Activated CD4-positive, alpha-beta T cell treated with anti-CD3 and anti-CD28 coated beads, Interleukin-2, amount 10 ng/mL, durations not matched to agents 24 days and 14 days (primary cell): ENCODE measurements at places on chromosomes 2 and 18. TPM values are rescaled to one million over a fixed set of nuclear protein-coding genes. Genes with fewer than 3 reads are reported as not detected.

GRCh38 chr2:213959589-213959988 lies 451.3 kb upstream of the VWC2L start:
- no peaks in the 10 kb centered on the region for H3K4me1 ChIP-seq
- no peaks in the 10 kb centered on the region for H3K27me3 ChIP-seq
- no peak for DNase-seq
- H3K27ac ChIP-seq, result no peak overlapping the region
- H3K36me3 ChIP-seq, result no peaks in the 10 kb centered on the region

The ALLC gene
- not detected in 2 replicates for total RNA-seq

GRCh38 chr2:192419786-192420185 lies 225.1 kb upstream of the TMEFF2 start:
- no peak for DNase-seq
- no peak overlapping the region for H3K4me3 ChIP-seq
- no peaks in the 10 kb centered on the region for H3K4me1 ChIP-seq
- H3K36me3 ChIP-seq, result no peaks in the 10 kb centered on the region

GRCh38 chr18:37654034-37654433 lies 88.4 kb upstream of the CELF4 start:
- no peak overlapping the region for H3K4me3 ChIP-seq
- no peaks in the 10 kb centered on the region for H3K27me3 ChIP-seq
- H3K27ac ChIP-seq, result no peak overlapping the region
- no peaks in the 10 kb centered on the region for H3K36me3 ChIP-seq
- H3K4me1 ChIP-seq, result no peaks in the 10 kb centered on the region

DNA sequence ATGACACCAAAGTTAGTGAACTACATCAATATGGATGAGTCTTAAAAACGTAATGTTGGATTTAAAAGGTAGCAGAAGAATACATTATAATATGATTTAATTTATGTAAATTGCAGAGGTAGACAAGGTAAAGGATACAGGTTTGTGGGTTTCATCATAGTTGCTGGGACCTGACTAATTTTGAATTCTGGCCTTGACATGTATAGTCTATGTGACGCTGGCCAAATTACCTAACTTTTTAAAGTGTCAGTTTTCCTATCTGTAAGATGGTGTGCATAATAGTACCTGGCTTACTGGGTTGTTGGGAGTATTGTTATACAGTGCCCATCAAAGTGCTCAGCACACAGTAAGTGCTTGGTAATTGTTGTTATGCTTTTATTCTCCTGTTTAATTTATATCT lies 34.5 kb downstream of the GALNT1 start:
- H3K4me3 ChIP-seq, result no peak overlapping the region
- no peak for DNase-seq
- no peak overlapping the region for H3K27ac ChIP-seq
- H3K36me3 ChIP-seq, result no peaks in the 10 kb centered on the region
- H3K4me1 ChIP-seq, result peaks cover 2% of the 10 kb centered on the region

GRCh38 chr2:145777297-145777696 lies 1257.4 kb upstream of the ZEB2 start:
- H3K27me3 ChIP-seq, result no peaks in the 10 kb centered on the region
- H3K4me1 ChIP-seq, result no peaks in the 10 kb centered on the region
- no peak for DNase-seq

The UNC80 gene
- not detected in 2 replicates for total RNA-seq

DNA sequence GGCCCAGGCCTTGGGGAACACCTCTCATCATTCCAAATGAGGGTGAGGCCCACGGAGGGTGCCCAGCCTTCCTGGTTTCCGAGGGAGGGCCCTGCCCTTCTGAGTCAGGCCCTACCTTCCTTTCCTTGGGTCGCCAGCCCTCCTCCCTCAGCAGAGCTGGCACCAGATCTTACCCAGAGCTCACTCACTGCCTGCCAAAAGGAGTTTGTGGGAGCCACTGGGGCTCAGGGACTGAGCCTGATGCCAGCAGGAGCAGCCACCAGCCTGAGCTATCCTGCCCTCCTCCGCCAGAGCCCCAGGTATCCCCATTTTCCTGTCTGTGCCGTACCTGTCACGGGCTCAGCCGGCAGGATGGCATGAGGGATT lies 64.1 kb downstream of the NRP2 start:
- no peaks in the 10 kb centered on the region for H3K4me1 ChIP-seq
- H3K4me3 ChIP-seq, result no peak overlapping the region
- H3K36me3 ChIP-seq, result peaks cover 12% of the 10 kb centered on the region
- peaks cover 3% of the 10 kb centered on the region for H3K27me3 ChIP-seq

- no peaks in the 10 kb centered on the region for H3K27me3 ChIP-seq
- no peaks in the 10 kb centered on the region for H3K36me3 ChIP-seq
- H3K4me3 ChIP-seq, result no peak overlapping the region
- no peaks in the 10 kb centered on the region for H3K4me1 ChIP-seq
Observed at GRCh38 chr2:33848486-33848885, 249.4 kb upstream of the FAM98A start.

DNA sequence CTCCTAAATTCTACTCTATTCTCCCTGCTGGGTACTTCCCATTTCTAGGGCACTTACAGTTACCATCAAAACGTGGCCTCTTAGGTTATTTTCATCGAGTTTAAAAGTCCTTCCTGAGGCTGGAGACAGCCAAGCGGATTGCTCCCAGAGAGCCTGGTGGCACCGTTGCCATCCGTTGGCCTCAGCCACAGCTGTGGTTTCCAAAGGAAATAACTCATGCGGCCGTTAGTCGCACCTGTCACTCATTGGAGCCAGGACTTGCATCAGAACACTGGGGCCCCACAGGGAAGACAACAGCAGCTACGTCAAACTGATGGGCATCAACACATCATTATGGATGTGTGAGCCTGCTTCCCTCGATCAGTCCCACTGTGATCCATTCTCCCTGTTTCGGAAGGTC lies 453.4 kb downstream of the BCL11A start:
- H3K4me3 ChIP-seq, result no peak overlapping the region
- H3K27ac ChIP-seq, result no peak overlapping the region
- H3K27me3 ChIP-seq, result no peaks in the 10 kb centered on the region
- peaks cover 5% of the 10 kb centered on the region for H3K4me1 ChIP-seq

DNA sequence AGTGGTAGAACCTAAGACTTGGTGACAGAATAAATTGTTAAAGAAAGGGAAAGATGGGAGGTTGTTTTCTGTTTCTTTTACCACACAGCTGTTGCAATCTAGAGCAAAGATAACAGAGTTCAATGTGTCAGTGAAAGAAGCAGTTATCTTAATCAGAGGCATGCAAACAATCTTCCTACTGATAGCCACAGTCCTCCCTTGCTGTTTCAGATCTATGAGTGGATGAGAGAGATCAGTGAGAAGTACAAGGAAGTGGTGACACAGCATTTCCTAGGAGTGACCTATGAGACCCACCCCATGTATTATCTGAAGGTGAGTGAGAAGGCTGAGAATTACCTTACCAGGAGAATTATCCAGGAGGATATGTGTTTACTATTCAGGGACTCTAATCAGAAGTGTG lies 15.9 kb downstream of the CPO start:
- no peaks in the 10 kb centered on the region for H3K27me3 ChIP-seq
- H3K4me1 ChIP-seq, result no peaks in the 10 kb centered on the region
- H3K27ac ChIP-seq, result no peak overlapping the region
- peak; percentile 34 for DNase-seq

GRCh38 chr2:238925281-238925680 lies 77.4 kb downstream of the TWIST2 start:
- H3K27ac ChIP-seq, result no peak overlapping the region
- no peaks in the 10 kb centered on the region for H3K4me1 ChIP-seq
- no peak overlapping the region for H3K4me3 ChIP-seq
- no peaks in the 10 kb centered on the region for H3K27me3 ChIP-seq
- H3K36me3 ChIP-seq, result no peaks in the 10 kb centered on the region
- DNase-seq, result no peak

GRCh38 chr2:43007901-43008300 lies 215.5 kb upstream of the HAAO start:
- DNase-seq, result no peak
- H3K4me1 ChIP-seq, result peaks cover 2% of the 10 kb centered on the region
- H3K4me3 ChIP-seq, result no peak overlapping the region
- H3K27me3 ChIP-seq, result peaks cover 13% of the 10 kb centered on the region

The MBOAT2 gene
- total RNA-seq, result 5.0 and 5.3 TPM in 2 replicates

- no peak for DNase-seq
- H3K4me1 ChIP-seq, result peaks cover 17% of the 10 kb centered on the region
- no peak overlapping the region for H3K27ac ChIP-seq
- peaks cover 5% of the 10 kb centered on the region for H3K27me3 ChIP-seq
- H3K4me3 ChIP-seq, result no peak overlapping the region
- no peaks in the 10 kb centered on the region for H3K36me3 ChIP-seq
Observed at GRCh38 chr2:98028101-98028561, 32.4 kb upstream of the TMEM131 start.

DNA sequence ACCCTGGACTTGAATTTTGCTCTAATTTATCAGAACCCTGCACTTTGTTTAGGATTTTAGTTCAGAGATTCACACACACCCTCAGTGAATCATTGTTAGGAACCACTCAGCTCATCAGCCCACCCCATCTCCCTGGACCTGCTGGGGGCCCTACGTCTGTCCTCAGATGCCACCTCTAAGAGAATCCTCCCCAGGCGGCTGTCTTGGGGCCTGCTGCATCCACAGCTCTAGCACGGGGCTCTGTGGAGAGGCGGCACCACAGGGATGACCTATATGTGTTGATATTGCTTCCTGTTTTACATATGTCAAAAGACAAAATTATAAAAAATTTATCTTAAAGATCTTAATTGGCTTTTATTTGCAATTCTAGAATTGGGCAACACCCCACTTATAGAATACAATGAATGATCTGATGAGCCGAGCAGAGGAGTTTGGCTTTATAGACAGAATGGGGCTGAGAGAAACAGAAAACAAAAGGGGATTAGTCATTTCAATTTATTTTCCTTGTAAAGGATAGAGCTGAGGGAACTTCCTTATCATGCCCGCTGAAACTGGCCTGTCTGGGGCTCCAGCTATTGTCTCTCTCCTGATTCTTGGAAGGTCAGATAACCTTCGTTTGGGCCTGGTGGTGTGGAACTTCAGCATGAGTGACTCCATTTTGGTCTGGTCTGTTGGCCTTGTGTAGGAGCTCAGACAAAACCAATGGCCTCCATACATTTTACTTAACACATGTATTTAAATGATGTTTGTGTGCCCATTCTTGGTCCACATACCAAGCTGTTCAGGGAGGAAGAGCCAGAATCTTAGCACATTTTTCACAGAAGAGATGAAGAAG lies 1.4 kb downstream of the MYO7B start:
- no peak overlapping the region for H3K27ac ChIP-seq
- H3K27me3 ChIP-seq, result peaks cover 34% of the 10 kb centered on the region
- H3K4me1 ChIP-seq, result no peaks in the 10 kb centered on the region
- no peaks in the 10 kb centered on the region for H3K36me3 ChIP-seq
- no peak overlapping the region for H3K4me3 ChIP-seq

The DYNAP gene
- not detected in 2 replicates for total RNA-seq

DNA sequence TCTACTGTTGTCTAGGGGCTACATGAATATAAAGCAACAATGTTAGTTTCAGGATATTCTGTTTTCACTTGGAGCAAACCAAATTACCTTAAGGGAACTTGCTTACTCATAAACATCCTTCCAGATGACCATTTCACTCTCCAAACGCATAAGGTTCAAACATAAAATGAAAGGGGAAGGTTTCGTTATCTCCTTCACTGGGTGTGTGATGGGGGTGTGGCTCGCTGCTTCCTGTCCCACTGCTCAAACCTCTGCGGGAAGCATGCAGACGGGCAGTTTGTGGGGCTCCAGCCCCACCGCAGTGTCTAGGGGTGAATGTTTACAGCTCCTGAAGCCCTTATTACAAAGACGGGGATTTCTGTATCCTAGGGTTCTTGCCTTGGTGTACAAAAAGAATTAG lies 1310.9 kb upstream of the TMEFF2 start:
- DNase-seq, result no peak
- no peak overlapping the region for H3K27ac ChIP-seq
- H3K4me1 ChIP-seq, result no peaks in the 10 kb centered on the region
- no peak overlapping the region for H3K4me3 ChIP-seq
- H3K36me3 ChIP-seq, result no peaks in the 10 kb centered on the region
